ENCODE measurements at places on chromosomes 12 and 14.
A peak's percentile ranks its signal among the peaks of the same experiment; 100 is the strongest.

DNA sequence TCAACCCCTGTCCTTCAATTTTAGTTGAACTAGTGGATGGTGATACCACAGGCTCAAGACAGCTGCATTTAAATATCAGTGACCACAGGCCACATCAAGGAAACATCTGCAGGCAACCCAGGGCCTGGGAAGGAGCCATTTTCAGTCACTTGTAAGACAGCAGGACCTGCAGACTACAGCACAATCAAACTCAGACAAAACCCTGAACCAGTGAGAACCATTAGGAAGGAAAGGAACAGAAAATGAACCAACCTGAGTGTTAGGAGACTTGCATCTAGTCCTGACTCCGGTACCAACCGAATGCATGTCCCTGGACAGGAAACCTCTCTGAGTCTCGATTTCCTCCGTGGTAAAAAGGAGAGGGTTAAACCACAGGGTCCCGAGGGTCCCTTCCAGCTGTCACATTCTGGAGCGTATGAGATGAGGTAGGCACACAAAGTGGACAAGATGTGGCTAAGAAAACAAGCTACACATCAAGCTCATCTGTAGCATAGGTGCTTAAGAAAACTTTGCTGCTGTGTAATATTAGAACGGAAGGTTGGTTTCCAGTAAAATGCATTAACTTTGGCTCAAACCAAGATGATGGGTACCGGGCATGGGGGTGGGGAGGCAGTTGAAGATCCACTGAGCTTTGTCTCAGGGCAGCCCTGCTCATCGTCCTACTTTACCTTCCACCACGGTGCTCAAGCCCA lies 1.6 kb upstream of the CDKN1B start:
- DNase-seq, result peak; percentile 96

DNA sequence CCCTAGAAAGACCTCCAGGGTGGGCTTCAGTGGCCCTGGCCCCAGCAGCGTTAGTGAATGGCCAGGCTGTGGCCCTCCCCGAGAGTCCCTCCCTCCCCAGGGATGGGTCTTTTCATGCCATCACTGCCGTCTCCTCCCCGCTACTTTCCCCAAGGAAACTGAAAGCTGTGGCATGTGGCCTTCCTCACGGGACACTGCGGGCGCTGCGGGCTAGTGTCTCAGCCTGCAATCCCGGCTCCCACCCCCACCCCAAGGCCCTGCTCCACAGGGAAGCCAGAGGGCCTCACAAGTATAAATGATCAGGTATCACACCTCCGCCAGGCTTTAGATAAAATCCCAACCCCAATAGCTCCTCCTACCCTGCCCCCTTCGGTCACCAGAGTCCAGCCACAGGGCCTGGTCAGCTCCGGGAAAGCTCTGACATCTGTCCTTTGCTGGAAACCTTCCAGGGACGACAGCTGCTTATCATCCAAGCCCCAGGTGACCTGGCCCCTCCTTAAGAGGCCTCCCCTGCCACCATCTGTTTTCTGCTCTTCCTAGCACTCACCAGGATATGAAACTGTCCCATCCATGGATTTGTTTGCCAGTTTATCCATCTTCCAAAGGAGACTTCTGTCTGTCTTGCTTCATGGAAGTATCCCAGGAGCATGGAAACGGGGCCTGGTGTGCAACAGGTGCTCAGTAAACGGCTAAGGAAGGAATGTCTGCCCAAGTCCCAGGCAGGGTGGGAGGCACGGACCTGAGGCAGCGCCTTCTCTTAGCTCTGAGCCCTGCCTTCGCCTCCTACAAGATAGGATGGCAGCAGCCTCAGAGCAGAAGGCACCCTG lies 31.6 kb downstream of the CCDC85C start:
- no peak for DNase-seq

DNA sequence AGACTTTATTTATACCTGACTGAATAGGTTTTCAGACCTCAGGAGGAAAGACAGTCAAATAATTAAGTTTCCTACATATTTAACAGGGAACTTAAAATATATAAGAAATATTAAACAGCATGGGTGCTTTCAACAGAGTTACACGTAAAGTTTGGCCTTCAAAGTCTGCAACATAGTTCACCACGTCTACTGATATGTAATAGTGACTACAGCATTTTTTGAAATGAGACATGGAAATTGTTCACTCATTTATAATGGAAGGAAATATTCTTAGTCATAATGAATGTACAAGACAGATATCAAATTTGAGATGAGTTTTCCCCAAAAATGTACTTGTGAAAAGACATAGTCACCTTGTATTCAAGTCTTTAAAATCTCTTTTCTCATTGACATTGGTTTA lies 56.7 kb upstream of the KCNMB4 start:
- DNase-seq, result no peak

DNA sequence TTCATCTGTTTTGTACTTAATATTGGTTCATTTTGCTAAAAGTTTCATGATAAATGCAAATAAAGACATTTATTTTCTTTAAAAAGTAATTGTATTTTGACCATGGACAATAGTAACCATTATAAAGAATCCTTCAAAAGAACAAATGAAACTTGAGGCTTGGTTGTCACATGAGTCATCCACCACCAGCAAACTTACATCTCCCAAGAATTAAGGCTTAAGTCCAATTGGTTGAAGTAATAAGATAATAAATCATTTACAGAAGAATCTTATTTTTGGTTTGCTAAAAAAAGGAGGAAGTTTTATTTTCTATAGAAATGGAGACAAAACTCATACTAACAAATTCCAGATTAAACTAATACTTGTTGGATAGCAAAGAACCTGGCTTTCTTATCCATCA lies 84.8 kb upstream of the KITLG start:
- no peak for DNase-seq

DNA sequence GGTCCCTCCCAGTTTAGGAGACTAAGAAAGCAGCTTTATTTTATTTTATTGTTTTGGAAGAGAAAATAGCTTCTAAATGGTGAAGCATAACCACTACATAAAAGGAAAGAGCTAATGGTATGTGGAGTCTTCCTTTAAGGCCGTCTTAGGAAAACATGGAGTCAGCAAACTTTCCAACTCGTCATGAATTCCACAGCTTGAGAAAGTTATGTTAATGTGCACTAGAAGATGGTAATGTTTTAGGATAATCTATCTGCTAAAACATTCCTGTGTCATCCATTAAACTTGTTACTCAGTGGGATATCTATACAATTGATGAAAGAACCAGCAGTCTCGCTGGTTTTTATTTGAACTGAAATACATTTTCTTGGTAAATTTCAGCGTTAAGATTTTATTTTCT lies 448.4 kb upstream of the SEL1L start:
- DNase-seq, result no peak

- no peak for DNase-seq
Measured at GRCh38 chr12:131720241-131720640, 9.4 kb downstream of the SFSWAP start.

All from common myeloid progenitor, CD34-positive (primary cell).